Activated naive CD4-positive, alpha-beta T cell treated with anti-CD3 and anti-CD28 coated beads, Interleukin-2, amount 50 U/mL, for 72 hours (primary cell): ENCODE measurements at places on chromosomes 5 and 9. TPM values are rescaled to one million over a fixed set of nuclear protein-coding genes. Genes with fewer than 3 reads are reported as not detected.
A peak's percentile ranks its signal among the peaks of the same experiment; 100 is the strongest.

The IFNB1 gene
- total RNA-seq: 0.46 TPM

The RGS7BP gene
- total RNA-seq: not detected

The FOXE1 gene
- 0.06 TPM for total RNA-seq

The TMC1 gene
- total RNA-seq: not detected

DNA sequence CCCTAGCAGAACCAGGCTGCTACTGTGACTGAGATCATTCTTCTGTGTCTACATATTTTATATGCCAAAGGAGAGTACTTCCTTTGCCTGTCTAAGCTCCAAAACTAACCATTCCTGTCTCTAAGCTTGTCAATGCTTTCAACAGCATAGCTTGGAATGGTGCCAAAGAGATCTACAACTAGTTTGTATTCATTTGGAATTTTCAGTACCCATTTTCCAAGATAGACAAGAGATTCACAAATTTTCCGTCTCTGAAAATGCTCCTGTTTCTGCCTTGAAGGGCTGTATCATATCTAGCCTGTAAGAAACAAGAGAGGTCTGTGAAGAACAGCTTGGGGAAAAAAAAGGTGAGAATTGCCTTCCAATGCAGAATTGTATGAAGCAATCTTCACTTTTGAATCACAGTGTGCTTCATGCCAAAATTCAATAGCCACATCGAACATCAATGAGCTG, 334.4 kb upstream of the ACTBL2 start:
- no peak for DNase-seq

DNA sequence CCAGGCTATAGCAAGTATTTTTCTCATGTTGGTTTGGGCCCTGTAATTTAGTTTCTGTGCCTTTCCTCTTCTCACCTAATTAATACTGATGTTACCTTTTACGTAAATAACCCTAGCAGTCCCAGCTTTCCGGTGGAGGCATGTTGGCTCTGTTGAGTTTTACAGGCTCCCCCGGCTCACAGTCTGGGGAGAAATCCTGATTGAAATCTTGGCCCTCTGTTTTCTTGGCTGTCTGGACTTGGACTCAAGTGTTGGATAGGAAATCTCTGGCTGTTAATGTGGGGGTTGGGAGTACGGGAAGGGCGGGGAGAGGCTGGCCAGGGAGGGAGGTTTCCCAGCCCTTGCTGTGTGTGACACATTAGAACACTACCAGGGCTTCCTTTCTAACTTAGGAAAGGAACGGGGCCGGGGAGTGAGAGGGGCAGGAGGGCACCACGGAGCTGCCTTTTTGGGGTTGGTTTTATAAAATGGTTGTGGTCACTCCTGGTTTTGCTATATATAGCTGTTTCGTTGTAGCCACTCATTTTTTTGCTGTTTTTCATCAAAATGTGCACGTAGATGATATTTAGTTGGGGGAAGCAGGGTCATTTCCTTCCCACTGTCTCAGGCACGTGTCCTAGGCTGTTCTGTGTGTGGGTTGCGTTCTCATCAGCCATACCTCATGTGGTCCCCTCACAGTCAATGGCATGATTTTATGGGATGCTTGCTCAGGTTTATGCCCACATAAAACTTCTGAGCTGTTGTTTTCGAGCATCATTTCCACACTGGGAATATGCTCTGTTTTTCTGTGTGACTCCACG, 11.0 kb downstream of the TRIO start:
- no peak for DNase-seq

DNA sequence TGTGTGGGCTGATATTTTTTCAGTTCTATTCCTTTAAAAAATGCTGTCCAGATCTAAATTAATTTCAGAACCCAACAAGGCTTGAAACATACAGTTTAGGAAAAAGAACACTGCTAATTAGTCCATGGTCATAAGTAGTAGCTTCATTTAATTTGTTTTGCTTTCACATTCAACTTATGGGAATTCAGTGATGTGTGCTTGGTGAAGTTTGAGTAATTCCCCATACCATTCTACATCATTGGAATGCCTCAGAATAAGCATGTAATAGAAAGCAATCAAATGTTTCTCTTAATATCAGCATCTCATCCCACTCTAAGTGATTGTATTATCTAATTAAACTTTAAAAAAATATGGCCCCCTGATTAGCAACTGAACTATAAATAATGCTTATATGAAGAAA, 2.7 kb downstream of the CNTLN start:
- no peak for DNase-seq

GRCh38 chr9:22469928-22470544, 23.4 kb downstream of the DMRTA1 start:
- no peak for DNase-seq

DNA sequence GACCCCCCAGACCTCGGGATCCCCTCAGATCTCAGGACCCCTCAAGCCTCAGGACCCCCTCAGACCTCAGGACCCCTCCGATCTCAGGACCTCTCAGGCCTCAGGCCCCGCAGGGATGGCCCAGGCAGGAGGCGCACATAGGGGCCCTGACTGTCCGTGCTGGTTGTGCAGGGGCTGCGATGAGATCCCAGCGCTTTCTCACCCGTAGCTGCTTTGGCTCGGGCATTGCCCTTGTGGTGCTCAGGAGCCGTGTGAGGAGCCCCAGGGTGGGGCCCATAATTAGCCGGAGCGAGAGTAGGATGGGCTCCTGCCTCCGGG, 680 bp upstream of the LPCAT1 start:
- peak; percentile 56 for DNase-seq

DNA sequence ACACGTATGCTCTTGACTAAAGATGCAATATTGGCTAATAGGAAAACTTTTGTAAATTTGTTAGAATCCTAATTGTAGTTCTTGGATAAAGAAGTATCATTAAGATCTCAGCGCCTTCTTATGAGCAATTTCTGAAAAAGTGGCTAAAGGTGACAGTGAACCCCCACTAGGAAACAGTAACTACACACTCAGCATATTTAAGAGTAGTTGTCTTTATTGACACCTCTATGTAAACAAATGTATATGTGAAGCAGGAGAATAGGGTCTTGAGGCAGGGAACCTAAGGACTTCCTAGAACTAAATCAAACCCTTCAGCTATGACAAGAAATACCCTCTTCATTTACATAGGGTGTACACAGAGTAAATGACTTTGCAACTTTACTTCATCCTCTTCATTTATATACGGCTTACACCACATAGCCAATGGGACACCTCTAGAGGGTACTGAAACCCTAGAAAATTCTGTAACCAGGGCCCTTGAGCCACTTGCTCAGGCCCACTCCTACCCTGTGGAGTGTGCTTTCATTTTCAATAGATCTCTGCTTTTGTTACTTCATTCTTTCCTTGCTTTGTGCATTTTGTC, 2.8 kb downstream of the NIPSNAP3A start:
- DNase-seq: no peak

DNA sequence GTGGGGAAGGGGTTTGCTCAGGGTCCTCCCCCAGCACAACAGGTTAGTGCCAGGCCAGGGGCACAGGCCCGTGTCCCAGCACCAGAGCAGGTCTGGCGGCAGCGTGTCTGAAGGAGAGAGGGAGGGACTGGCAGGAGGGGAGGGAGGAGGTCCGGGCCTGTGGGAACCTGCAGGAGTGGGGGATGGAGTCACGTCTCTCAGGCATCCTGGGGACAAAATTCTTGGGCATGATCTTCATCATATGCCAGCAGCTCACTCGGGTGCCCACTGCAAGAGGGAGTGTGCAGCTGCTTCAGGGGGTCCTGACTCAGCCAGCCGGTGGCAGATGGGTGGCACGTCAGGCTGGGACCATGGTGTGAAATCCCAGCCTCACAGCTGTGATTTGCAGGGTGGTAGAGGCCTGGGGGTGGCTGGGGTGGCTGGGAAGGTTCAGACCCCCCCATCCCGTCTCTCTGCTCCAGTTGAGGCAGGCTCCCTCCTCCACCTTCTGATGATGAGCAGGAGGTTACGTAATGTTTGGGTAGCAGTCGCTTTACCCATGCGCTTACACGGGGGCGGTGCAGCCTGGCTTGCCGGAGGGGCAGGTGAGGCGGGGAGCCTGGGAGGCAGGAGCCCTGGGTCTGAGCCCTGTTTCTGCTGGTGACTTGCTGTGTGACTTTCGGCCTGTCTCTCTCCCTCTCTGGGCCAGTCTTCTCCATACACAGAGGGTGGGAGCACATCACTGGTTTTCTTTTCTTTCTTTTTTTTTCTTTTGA, 40.5 kb downstream of the NCS1 start:
- no peak for DNase-seq

DNA sequence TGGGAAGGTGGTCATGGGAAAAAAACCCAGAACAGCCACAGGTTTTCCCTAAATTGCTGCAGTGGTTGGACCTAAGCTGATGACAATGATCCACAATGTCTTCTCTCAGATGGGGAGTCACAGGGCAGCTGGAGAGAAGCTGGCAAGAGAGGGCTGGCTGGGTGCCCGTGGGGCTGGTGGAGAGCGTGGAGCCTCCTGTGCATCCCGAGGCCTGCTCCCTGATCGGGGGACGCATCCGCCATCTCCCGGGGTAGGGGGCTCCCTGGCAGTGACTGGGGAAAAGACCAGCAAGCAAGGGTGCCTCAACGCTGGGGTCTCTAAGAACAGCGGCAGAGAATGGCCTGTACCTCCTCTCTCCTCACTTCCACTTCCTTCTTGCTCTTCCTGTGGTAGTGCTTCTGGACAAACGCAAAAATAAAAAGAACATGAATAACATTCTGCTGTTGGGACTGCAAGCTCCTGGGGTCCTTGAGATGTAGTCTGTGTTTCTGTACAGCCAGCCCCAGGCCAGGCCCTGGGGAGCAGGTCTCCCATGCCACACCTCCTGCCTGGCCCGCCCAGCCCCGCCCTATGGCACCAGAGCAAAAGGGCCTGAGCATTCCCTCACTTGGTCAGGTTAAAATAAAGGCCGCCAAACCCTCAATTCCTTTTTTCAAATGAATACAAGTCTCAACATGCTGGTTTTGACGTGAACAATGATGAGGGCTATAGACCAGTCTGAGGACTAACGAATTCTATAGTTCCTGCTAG, 7.0 kb upstream of the MRNIP start:
- DNase-seq: no peak

DNA sequence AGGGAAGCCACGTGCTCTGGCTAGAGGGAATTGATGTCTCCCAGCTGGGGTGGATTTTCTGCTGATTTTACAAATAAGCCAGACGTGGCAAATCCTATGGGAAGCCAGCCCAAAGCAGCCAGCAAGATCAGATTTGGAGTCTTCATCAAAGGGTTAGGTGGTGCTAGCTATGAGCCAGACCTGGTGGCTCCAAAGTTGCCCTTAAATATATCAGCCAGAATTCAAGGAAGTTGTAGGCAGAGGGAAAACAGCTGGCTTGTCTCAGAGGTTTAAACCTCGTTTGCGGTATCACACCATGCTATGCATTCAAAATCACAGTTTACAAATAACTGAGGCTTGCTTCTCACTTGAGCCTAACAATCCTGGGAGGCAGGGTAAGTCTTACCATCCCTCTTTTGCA, 313.2 kb downstream of the MLLT3 start:
- no peak for DNase-seq

DNA sequence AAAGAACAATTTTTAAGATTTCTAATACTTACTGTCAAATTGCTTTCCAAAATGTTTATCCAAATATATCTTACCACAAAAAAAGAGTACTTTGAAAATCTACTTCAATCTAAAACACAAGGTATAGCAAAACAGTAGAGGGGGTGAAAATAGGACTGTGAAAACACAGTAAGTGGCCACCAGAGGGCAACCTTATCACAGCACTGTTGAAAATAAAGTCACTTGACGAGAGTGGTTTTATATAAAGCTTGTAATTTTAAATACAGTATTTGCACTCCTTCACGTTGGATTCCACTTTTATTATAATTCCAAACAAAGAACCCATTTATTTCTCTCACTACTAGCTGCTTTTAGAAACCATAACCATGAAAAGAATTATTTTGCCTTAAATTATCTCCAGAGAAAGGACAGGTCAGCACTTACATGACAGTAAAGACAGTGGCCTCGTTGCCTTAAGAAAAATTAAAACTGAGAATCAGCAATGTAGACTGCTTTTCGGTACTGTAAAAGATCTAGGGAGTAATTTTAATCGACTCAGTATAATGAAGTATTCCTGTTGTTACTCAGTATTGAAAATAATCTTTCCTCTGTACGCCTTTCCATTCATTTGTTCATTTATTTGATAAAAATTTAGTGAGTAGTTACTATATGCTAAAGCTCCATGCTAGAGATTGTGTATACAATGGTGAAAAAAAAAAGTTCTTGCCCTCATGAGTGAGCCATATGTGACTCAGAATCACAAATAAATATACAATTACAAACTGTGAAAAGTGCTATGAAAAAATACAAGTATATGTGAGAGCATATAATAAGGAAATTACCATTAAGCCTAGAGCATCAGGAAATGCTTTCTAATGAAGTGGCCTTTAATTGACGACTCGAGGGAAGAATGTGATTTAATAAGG, 40.0 kb upstream of the CDK5RAP2 start:
- peak; percentile 47 for DNase-seq

DNA sequence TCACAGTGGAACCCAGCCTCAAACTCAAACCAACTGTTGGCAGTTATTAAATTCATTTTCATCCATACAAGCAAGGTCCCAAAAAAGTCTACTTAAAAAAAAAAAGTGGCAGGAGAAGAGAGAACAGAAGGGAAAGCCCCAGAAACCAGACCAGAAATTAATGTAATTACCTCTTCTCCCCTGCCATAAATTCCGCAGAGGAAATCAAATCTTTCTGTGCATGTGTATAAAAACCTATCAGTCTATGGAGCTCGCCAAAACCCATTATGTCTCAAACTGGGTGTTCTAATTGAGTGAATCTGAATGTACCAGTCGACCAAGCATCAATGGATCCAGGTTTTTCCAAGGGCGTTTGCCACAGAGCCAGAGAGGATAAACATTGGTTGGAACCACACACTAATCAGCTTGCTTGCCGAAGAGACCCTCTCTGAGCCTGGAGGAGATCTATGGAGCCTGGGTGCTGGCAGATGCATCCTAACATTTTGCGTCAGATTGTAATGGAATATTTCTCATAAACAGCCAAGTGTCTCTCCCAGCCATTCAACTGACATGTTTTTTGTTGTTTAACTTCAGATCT, 7.9 kb upstream of the HAND1 start:
- DNase-seq: no peak
